CD4-positive, alpha-beta T cell treated with Interleukin-17A for 1 hour (primary cell): ENCODE measurements at places on chromosomes 3 and 15.

DNA sequence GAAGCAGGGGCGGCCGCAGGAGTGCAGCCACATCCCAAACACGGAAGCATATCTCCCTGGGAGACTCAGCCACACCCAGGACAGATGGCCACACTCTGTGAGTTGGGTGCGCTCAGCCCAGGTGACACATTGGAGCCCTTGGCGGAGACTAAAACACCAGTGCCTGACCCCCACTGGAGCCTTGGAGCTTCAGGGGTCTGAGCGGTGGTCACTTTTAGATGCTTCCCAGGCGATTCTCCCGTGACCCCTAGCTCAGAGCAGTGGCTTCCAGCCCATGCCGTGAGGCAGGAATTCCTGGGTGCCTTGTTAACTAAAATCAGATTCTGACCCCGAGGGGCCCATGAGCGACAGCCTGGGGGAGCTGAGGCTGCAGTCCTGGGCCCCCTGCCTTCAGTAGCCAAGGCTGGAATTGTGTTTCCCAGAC is 54.5 kb downstream of the PLXNA1 start:
- no peak for DNase-seq

DNA sequence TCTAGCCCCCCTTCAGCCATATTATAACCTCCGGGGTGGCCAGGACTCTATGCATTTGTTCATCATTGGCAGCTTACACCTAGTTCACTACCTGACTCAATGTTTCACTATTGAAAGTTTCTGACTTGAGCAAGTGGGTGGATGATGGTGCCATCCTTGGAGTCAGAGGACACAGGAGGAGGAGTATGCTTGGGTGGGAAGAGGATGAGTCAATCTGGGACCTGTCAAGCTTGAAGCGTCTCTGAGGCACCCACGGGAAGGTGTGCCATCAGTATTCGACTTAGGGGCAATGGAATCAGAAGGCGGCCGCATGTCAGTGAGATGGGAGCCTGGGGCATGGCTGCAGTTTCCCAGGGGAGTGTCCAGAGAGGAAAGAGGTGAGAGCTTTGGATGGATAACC is 133.3 kb downstream of the EPHB1 start:
- no peak for DNase-seq

GRCh38 chr3:111769992-111770352 is 89.1 kb upstream of the PHLDB2 start:
- DNase-seq = no peak

DNA sequence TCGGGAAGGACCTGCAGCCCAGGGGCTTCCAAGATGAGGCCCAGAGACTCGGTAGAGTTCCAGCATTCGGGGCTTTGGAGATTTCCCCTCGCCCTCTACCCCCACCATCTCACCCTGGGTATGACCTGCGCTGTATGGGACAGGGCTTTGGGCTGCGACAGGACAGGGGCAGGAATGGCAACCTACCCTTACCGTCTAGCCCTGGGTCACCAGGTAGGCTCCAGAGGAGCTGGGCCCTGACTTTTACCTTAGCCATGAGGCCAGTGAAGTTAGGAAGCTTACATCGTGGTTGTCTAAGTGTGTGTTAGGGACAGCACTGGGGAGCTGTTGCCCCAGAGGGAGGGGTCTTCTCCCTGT is 683 bp downstream of the PPM1M start:
- no peak for DNase-seq

DNA sequence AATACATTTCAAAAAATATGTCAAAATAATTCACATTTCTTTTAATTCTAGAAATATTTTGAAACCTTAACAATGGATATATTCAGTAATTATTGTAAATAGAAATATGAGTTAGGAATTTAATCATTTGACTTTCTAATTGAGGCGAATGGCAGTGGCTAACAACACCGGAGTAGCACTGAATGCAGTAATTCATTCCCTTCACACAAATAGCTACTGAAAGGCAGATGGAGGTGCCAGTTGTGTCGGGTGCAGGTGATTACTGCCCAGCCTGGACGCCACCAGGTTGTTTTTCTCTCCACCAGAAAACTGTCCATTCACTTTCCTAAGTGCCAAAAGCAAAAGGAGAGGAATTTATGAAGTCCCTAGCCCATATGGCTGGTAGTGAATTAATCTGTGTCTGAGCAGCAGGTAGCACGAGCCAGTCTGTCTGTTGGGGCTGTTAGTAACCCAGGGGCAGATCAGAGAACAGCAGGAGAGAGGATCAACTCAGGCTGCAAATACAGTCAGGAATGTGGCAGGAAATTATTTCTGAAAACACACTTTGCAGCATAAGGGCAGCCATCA is 79.3 kb upstream of the GMNC start:
- no peak for DNase-seq

DNA sequence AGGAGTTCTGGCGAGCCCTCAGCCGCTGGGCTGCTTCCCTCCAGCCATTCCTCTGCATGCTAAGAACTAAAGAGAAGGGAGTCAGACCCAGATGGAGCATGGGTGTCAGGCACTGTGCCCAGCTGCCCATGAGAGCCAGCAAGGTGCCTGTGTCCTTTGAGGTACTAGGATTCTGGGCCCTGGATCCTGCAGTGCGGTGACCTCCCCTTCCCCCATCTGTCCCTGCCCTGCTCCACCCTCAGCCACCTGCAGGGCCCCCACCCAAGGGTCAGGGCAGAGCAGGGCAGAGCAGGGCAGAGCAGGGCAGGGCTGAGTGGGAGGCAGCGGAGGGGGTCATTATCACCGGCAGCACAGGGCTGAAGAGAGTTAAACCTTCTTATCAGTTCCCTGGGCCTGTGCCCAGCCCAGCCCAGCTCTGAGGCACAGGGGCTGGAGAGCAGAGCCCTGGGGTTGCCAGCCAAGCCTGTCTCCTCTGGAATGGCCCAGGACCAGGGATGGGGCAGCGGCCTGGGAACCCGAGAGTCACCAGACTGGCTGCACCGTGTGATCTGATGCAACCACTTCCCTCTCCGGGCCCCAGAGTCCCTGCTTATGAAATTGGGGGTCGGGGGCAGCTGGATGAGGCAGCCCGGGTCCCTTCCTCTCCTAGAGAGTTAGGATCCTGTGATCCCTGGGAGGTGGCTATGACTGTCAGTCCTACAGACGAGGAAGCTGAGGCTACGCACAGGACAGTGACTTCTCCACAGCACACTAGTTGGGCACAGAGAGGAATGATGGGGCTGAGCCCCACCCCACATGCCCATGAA is 17.3 kb downstream of the ZDHHC19 start:
- no peak for DNase-seq

DNA sequence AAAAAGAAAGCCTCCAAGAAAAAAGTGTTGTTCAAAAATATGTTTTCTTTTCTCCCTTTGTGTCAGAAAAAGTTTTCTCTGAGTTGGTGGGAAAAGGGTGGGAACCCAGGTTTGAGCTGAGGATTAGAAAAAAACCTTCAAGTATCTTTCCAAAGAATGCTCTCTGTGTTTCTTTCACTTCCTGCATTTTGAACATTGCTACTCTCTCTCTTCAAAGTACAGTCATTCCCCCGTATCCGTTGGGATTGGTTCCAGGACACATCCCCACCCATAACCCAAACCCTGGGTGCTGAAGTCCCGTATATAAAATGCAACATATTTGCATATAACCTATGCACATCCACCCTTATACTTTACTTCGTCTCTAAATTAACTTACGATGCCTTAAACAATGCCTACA is 139.6 kb downstream of the TMCO5A start:
- DNase-seq = no peak

DNA sequence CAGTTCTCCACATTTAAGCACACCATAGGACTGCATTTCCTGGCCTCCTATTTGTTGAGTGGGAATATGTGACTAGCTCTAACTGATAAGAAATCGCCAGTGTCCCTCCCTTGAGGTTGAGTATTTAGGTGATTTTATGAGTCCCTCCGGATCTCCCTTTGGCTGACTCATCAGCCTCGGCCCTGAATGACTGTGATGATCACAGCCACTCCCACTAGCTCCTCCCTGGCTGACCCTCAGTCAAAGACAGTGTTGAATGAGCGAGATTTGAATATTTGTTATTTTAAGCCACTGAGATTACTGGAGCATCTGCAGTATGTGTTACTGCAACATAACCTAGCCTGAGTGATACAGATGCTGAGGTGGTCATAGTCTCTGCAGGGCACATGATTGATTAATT is 515.3 kb downstream of the EPHB1 start:
- no peak for DNase-seq

GRCh38 chr3:9316881-9317361 is 45.9 kb upstream of the THUMPD3 start:
- DNase-seq = no peak

DNA sequence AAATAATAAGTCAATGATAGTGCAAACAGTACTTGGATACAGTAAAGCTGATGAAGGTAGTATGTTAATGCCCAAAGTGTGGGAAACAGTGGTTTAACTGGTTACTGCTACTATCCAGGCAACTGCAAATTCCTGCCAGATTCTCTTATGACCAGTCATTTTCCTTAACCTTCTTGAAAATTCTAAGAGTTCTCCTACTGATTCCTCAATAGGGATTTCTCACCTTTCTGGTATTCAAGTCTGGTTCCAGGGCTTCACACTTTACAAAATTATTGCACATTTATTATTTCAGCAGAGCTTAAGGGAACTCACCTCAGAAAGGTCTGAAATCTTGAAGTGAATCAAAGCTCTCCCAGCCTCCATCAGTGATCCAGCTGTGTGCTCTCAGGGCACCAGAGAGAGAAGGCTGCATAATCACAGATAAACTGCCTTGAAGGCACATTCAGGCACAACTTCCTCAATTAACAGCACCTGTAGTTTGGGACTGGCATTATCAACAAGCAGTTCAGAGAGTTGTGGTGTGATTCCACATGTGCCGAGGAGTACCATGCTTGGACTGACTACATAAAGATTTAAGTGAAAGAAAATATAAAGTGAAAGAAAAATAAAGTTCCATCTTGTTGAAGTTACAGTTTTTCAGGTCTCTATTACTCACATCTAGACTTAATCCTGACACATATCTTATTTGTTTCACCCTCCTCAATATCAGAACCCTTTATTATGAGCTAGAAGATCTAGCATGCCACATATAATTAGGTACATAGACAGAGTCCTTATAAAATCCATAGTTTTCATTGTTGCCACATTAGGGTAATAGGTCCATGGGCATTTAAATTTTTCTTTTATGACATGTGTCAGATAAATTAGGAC is 59.5 kb upstream of the TIPARP start:
- no peak for DNase-seq

- DNase-seq = no peak
Measured at GRCh38 chr15:92166029-92166428, 227.7 kb upstream of the ST8SIA2 start.

- DNase-seq = no peak
Measured at GRCh38 chr3:130323503-130323902, 22.0 kb upstream of the COL6A5 start.

- no peak for DNase-seq
Measured at GRCh38 chr3:29694783-29695182, 413.9 kb downstream of the RBMS3 start.

DNA sequence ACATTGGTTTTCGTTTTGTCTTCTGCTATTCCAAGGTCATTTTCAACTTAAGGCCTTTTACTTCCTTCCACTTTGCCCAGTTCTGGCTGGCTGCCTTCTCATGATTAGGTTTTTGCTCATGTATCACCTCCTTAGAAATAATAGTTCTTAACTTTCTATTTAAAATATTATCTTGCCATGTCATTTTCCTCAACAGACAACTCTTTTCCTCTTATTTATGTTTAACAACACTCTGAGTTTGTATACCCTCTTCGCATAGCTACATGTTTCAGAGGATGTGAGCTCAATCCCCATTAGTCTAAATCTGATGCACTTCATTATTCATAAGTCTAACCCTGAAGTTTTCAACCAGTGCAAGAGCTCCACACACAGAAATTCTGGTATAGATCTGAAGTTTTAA is 299.1 kb downstream of the BCHE start:
- no peak for DNase-seq

GRCh38 chr3:17885986-17886385 is 143.6 kb upstream of the TBC1D5 start:
- DNase-seq = no peak
